Omental fat pad (tissue), 4 donors: ENCODE measurements at places on chromosomes 12 and 14.

GRCh38 chr12:93805736-93806141 lies 128.6 kb downstream of the CRADD start:
- no peak for DNase-seq

GRCh38 chr14:99816217-99816616 lies 23.0 kb downstream of the EML1 start:
- DNase-seq: no peak

- no peak for DNase-seq
Observed at GRCh38 chr14:25122211-25122610, 72.3 kb upstream of the STXBP6 start.

- DNase-seq: no peak
Observed at GRCh38 chr14:64191756-64192155, 102.4 kb downstream of the ESR2 start.

- DNase-seq: no peak
Observed at GRCh38 chr12:65123435-65124063, 2.4 kb upstream of the WIF1 start.

- DNase-seq: no peak
Observed at GRCh38 chr14:92600318-92601053, 86.9 kb downstream of the RIN3 start.

DNA sequence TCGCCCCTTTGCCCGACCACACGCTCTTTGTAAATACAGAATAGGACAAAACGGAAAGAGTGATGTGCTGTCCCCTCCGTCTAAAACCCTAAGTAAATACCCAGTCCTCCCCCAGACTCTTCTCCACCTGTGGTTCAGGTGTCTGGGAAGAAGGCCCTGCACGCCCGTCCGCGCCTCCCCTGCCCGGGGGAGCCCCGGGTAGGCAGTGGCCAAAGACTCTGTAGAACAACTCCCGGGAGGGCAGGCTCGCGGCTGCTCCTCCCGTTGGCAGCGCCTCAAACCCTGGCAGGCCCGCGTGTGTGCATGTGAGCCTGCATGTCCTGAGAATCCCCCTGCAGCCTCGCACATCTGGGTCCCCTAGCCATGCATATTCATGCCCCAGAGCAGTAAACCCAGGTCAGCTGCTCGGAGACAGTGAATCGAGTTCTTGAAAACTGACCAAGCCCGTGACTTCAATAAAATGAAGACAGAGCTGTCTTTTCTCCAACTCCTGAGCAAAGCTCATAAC lies 165.8 kb downstream of the MON2 start:
- DNase-seq: no peak

- DNase-seq: no peak
Observed at GRCh38 chr12:67155863-67156262, 113.3 kb upstream of the CAND1 start.

GRCh38 chr12:92365333-92365732 lies 219.7 kb upstream of the BTG1 start:
- no peak for DNase-seq

GRCh38 chr12:48175613-48176416 lies 7.6 kb upstream of the CCDC184 start:
- no peak for DNase-seq

DNA sequence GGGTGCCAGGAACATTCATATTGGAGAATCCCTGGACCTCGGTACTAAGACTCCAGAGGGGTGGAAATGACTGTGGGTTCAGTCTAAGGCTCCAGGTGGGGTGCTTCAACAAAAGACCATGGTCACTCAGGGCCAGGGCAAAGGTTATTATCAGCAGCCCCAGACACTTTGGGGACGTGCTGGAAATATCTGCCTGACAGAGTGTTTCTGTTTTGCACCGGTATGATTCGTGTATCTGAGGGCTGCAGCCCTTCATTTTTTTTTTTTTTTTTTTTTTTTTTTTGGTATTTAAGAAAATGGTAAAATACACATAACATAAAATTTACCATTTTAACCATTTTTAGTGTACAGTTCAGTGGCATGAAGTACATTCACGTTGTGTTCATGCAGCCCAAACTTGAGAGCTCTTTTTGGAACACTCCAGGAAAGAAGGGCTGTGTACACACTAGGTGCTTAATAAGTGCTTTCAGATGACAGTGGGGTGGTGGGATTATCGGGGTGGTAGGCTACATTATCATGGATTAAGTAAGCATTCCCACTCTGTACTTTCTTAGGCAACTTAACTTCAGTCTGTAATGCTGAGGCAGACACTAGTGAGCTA lies 120.3 kb downstream of the CHST11 start:
- no peak for DNase-seq

DNA sequence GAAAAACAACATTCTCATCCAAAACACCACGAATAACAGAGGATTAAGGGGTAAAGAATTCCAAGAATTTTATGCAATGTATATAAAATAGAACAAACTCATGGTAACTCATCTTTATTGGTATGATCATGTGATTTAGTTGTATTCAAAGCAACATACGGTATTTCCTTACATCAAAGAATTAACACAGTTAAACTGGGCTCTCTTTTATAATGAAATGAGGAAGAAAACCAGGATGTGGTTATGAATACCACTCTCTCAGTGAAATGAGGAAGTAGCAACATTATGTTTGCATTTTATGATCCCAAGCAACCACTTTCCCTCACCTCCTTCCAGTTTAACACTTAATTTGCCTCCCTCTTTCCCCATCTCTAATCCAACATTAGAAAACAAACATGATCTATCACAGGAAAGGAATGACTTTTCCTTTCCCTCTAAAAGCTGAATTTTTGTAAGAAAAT lies 22.9 kb downstream of the SPTLC2 start:
- no peak for DNase-seq

DNA sequence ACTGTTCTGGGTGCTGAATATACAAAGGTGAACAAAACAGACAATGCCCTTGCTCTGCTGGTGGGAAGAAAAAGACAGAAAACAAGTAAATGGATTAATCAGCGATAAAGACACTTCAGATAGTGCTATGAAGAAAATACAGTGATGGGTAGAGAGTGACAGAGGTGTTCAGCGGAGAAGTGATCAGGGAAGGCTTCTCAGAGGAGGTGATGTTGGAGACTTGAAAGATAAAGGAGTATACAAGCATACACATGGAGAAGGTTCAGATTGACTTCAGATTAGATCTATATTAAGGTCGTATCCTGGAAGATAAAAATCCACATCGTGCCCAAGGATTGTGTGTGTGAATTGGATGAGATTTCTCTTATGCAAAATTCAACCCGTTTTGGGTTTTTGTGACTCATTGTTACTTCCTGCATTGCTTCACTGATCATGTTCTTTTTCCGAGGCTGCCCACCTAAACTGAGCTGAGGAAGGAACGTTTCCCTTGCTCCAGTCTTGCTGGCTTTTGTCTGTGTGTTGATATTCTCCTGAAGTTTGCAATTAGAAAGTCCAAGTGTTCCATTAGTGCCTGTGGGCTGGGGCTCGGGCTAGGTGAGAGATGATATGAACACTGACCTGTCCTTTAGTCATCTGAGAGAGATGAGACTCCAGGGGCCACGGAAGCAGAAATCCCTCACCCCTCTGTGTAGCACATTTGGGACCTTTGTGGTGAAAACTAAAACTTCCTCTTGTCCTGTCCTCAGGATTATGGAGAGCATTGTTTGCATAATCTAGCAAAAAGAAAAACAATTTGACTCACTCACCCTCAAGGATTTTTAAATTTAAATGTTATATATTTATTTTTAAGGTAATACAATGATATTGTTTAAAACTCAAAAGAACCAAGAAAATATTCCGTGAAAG lies 27.6 kb downstream of the PLXNC1 start:
- DNase-seq: no peak

GRCh38 chr12:3249081-3249800 lies 172.1 kb downstream of the TSPAN9 start:
- DNase-seq: no peak

GRCh38 chr14:66152747-66153146 lies 333.4 kb upstream of the CCDC196 start:
- DNase-seq: no peak

DNA sequence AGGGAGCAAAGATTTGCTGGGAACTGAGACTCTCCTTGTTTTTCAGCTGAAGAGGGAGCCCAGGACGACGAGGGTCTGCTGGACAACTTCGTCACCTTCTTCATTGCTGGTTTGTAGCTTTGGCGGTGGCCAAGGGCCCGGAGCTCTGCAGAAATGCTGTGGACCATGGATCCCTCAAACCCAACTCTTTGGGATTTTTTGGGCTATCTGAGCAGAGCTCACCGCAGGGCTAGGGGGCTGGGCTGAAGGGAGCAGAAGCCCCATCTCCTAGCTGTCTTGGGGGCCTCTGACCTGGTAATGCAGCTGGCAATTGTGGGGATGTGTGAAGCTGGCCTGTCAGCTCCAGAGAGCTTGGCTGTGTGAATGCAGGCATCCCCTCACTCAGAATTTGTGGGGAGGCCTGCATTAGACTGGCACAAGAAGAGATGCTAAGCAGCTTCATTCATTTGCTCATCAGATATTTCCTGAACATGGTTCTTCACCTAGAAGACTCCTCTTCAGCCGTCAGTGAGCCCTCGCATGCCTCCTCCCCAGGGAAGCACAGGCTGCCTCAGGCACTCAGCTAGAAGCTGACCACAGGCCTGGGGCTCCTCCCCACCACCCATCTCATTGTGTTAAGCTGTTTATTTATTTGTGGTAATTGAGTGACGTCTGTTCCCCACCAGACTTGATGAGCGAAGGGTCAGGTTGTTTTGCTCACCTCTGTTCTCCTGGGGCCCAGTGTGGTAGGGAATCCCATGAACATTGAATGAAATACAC lies 32.2 kb downstream of the CYP46A1 start:
- no peak for DNase-seq

- DNase-seq: no peak
Observed at GRCh38 chr14:33678005-33678404, 272.9 kb downstream of the EGLN3 start.

GRCh38 chr14:50545618-50546017 lies 13.2 kb upstream of the MAP4K5 start:
- no peak for DNase-seq

- DNase-seq: no peak
Observed at GRCh38 chr14:20262642-20263128, 23.6 kb downstream of the OR11H4 start.

- DNase-seq: no peak
Observed at GRCh38 chr14:71579331-71579730, 352.9 kb upstream of the RGS6 start.

- DNase-seq: no peak
Observed at GRCh38 chr12:2490831-2491230, 303.9 kb upstream of the FKBP4 start.

DNA sequence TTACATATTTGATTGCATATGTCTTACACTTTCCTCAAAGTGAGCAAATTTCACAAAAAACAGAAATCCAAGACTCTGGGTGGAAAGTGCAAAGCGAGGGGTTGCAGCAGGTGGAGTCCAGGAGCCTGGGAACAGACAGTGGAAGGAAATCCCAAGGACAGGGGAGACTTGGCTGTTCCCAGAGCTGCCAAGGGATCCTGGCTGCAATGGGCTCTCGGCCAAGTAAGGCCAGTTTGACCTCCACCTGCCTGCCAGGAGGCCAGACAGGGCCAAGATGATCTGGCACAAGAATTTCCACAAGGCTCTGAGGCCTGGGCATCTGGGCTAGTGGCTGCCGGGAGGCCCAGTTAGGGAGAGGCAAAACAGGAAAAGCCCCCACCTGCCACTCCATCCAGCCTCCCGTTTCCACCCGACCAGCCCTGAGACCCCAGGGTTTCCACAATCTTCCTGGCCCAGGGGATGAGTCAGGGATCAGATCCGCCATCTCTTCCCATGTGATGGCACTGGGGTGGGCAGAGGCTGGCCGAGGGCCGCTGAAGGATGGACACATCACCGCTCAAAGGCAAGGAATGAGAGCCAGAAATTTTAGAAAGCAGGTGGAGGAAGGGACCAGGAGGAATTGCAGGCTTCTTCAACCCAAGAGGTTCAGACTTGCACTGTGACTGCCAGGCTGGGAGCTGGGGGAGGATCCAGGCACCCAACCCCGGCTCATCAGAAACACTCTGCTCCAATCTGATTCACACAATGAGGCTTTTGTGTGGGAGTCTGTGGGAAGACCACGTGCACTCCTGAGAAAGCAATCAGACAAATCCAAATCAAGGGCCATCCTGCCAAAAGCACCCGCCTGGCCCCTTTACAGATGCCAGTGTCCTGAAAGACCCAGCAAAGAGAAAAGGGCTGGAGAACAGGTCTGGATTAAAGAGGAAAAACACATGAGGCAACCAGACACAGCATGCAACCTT lies 16.3 kb downstream of the SCARB1 start:
- DNase-seq: no peak

GRCh38 chr12:2528001-2528400 lies 266.8 kb upstream of the FKBP4 start:
- no peak for DNase-seq

- DNase-seq: no peak
Observed at GRCh38 chr14:71119832-71120231, 212.6 kb downstream of the PCNX1 start.

DNA sequence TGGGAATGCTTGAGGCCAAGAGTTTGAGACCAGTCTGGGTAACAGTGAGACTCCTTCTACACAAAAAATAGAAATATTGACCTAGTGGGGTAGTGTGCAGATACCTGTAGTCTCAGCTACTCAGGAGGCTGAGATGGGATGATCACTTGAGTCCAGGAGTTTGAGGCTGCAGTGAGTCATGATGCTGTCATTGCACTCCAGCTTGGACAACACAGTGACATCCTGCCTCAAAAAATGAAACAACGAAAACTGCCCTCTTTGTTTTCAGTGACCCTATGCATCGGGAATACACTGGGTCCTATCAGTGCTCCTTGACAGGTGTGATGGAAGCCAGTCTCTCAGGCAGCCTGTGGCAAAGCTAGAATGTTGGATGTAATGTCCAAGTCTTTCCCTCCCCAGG lies 311.5 kb upstream of the OR4E1 start:
- no peak for DNase-seq

- DNase-seq: no peak
Observed at GRCh38 chr12:20339060-20339459, 29.3 kb upstream of the PDE3A start.

DNA sequence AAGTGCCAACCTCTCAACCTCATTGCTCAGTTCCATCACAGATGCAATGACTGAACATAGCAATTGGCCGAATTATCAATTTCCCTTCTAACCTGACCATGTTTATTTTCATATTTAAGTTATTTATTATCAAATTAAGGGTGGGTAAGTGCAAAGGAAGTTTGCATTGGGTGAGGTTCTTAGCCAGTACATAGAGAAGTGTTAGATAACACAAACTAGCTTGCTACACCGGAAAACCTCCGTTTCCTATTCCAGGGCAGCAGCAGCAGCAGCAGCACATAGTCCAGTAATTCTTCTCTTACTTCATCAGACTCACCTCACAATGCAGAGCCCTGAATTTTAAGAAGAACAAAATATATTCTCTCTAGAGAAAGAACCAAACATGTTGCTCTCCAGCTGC lies 200.5 kb upstream of the OR4E1 start:
- DNase-seq: no peak

GRCh38 chr14:68667313-68667791 lies 125.5 kb downstream of the ZFP36L1 start:
- DNase-seq: no peak

- no peak for DNase-seq
Observed at GRCh38 chr12:115623764-115624334, 653.6 kb downstream of the MED13L start.

DNA sequence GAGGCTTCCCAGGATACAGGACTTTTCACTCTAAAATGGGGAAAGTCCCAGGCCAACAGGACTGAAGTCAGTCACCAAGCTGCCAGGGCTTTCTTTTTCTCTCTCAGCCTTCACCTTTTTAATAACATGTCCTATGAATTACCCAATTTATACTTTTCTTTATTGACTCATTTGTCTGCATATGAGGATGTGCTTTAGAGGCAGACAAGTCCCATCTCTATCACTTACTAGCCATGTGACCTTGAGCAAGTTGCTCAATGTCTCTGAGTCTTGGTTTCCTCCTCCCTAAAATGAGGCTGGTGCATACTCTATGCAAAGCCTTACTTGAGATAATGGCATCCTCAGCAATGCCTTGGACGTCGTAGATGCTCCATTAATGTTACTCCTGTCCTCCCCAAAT lies 98.1 kb upstream of the TMPO start:
- DNase-seq: no peak
